ENCODE measurements at places on chromosomes 4 and X.

- no peak for DNase-seq
Observed at GRCh38 chr4:38424151-38424871, 239.7 kb upstream of the KLF3 start.

DNA sequence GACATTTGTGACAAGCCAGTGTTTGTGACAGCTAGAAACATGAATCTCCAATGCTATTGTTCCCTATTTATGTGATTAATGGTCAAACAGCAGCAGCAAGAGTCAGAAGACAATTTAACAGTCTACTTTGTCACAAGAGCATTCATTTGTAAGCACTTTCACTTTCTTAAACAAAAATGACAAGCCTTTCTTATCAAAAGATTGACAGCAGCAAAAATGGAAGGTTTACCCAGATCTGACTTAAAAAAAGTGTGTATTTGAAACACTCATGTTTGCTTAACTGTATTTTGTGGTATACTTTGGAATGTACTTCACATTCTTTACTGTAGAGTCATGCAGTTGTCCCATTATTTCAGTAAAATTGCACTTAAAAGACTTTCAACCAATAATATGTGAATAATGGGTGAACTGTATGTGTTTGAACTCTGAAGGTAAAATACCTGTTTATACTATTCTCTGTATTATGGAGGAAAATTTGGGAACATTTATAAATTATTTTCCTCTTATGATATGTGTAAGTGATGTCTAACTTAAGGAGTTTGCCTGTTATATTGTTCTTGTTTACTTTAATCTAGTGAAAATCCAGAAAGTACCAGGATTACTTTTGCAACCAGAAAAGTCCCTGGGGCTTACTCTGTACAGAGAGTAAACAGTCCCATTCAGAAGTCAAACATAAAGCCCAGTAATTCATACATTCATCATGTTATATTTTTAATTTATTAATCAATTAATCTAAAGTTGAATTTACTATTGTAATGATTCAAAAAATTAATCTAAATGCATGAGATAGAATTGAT lies 314.9 kb upstream of the TRAM1L1 start:
- no peak for DNase-seq

GRCh38 chr4:11743976-11744375 lies 315.3 kb upstream of the HS3ST1 start:
- DNase-seq, result no peak

GRCh38 chrX:15202454-15203177 lies 67.3 kb downstream of the ASB9 start:
- DNase-seq, result no peak

GRCh38 chrX:49278081-49278480 lies 8.5 kb downstream of the PPP1R3F start:
- DNase-seq, result no peak

- DNase-seq, result no peak
Observed at GRCh38 chrX:148380107-148380506, 120.3 kb upstream of the AFF2 start.

GRCh38 chrX:70470850-70471289 lies 26.2 kb downstream of the DLG3 start:
- no peak for DNase-seq

- DNase-seq, result no peak
Observed at GRCh38 chrX:9853307-9853706, 67.1 kb downstream of the SHROOM2 start.

DNA sequence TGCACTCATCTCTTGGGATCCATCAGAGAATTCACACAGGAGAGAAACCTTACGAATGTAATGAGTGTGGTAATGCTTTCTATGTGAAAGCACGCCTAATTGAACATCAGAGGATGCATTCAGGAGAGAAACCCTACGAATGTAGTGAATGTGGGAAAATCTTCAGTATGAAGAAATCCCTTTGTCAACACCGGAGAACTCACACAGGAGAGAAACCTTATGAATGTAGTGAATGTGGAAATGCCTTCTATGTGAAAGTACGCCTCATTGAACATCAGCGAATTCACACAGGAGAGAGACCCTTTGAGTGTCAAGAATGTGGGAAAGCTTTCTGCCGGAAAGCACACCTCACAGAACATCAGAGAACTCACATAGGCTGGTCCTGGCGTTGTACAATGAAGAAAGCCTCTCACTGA lies 42.8 kb downstream of the ZNF157 start:
- DNase-seq, result no peak

DNA sequence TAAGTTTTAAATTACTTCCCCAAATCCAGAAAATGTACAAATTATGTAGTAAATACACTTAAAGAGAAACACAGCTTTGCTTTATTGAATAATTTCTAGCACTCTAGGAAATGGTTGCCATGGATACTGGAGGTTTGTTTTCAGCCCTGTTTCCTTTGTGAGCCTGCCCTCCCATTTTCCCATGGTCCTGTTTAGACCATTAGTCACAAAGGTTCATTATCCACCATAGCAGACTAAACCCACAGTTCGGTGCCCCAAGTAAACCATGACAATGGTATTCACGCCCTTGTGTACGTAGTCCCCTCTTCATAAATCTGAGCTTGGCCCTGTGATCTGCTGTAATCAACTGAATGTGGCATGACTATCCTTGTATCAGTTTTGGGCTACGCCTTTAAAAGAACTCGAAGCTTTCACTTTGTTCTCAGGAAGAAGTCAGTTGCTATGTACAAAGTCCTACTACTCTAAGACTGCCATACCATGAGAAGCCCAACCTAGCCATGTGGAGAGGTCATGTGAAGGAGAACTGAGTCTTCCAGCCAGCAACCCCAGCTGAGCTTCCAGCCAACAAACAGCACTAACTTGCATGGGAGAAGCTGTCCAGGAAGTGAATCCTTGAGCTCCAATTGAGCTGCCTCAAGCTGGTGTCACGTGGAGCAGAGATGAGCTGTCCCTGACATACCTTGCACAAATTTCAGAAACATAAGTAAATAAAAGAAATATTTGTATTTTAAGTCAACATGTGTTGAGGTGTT lies 300.4 kb downstream of the LDB2 start:
- no peak for DNase-seq

DNA sequence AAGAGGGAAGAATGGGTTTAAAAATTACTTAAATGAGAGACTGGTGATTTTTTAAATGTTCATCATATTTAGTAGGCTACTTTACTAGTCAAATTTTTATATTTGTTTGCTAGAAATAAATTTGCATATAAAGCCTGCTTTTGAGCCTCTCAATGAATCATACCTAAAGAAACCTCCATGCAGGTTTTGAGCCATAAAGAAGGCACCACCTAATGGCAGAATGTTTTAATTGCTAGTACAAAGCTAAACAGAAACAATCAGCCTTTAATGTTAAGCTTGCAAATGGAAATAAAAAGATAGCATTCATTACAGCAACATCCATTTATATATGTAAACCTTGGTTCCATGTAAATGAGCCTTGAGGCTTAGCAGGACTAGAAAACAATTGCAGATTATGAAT lies 989.7 kb downstream of the CCSER1 start:
- no peak for DNase-seq

DNA sequence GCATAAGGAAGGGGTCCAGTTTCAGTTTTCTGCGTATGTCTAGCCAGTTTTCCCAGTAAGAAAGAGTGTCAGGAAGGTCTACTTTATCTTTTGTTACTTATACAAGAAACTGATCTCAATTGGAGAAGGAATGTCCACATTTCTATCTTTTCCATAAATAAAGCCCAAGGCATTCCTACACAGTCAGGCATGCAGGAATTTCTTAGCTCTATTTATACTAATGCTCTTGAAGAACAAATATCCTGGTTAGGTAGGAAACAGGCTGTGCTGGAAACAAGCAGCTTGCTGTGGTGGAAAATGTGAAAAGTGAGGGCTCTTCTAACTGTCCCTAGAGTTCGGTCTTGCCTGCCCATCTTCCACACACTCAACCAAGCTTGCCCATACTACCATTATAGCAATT lies 37.9 kb upstream of the PITX2 start:
- DNase-seq, result no peak

GRCh38 chrX:108064613-108065012 lies 19.7 kb downstream of the VSIG1 start:
- DNase-seq, result no peak

DNA sequence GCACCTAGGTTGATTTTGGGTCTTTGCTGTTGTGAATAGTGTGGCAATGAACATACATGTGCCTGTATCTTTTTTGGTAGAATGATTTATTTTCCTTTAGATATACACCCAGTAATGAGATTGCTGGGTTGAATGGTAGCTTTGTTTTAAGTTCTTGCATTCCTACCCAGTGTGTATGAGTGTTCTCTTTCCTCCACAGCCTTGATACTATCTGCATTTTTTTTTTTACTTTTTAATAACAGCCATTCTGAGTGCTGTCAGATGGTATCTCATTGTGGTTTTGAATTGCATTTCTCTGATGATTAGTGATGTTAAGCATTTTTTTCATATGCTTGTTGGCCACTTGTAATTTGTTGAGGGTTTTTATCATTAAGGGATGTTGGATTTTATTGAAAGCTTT lies 351.8 kb upstream of the GNPDA2 start:
- DNase-seq, result no peak

- no peak for DNase-seq
Observed at GRCh38 chr4:184318852-184319251, 101.2 kb upstream of the ENPP6 start.

- no peak for DNase-seq
Observed at GRCh38 chrX:153447581-153447960, 1.7 kb upstream of the TREX2 start.

- DNase-seq, result no peak
Observed at GRCh38 chr4:55539658-55540057, 7.1 kb downstream of the CLOCK start.

DNA sequence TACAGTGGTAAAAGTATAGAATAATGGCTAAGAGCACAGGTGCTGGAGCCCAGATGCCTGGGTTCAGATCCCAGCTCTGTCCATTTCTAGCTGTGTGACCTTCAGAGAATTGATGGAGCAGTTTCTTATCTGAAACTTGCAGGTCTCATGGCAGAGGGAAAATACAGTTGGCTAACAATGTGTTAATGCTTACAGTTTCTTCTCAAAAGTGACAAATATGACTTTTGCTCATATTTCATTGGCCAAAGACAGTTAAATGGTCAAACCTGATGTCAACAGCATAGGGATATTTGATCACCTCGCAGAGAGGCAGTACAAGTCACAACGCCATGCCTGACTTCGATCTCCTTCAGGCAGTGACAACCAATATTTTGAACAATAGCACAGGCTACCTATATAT lies 60.2 kb upstream of the LCORL start:
- DNase-seq, result no peak

GRCh38 chr4:112855058-112855457 lies 194.4 kb upstream of the ANK2 start:
- DNase-seq, result no peak

DNA sequence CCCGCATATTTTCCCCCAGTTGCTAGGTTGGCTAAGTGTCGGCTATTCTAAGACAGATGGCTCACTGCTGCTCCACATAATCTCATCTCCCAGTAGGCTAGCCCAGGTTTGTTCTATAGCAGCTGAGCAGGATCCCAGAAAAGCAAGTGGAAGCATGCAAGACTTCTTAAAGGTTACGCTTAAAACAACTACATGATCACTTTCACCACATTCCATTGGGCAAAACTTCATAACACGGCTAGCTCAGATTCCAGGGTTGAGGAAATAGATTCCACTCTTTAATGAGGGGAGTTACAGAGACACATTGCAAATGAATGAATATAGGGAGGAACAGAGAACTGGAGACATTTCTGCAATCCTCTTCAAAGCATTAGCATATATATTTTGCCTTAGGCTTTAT lies 12.9 kb upstream of the RAB33B start:
- DNase-seq, result no peak

DNA sequence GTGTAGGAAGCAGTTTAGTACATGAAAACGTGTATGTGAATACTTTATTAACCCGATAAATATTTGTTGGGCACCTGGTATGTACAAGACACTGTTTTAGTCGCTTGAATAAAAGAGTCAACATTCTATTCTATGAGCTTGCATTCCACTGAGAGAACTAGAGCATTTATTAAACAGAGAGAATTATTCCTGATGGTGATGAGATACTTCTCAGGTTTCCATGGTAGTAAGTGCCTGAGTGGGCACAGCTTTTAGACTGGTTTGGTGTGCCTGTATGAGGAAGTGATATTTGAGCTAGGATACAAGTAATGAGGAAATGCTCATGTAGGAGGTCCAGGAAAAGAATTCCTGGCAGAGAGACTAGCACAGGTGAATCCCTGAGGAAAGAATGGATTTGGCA lies 94.2 kb downstream of the ATP10D start:
- no peak for DNase-seq

GRCh38 chr4:39205000-39205399 lies 22.7 kb downstream of the WDR19 start:
- DNase-seq, result no peak

DNA sequence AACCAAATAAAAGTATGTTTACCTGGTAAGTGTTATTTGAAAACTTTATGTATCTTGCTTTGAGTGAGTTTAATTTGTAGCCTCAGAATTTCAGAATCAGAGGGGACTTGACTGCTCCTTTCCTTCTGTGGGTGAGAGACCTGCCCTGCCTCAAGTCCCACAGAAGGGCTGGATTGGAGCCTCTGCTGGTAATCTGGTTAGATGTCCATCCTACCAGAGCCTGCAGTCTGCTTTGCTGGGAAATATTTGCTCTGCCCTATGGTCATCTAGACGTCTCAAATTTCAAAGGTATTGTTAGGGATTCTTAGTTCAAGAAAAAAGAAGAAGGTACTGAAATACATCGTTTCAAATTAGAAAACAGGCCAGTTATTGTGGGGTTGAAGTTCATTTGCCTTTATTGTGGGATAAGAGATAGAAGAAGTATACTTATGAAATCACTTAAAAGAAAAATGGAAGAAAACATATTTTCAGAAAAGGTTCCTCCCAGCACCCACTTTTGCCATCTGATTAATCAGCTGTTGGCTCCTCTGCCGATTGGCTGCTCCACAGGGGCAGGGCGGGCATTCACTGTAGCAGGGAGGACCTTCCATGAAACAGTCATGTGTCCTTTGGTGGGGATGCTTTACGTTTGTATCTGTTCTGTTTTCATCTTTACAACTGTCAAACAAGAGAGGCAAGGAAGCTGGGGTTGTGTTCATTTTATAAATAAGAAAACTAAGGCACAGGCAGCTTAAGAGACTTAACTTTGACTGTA lies 73.3 kb upstream of the TLR2 start:
- no peak for DNase-seq

DNA sequence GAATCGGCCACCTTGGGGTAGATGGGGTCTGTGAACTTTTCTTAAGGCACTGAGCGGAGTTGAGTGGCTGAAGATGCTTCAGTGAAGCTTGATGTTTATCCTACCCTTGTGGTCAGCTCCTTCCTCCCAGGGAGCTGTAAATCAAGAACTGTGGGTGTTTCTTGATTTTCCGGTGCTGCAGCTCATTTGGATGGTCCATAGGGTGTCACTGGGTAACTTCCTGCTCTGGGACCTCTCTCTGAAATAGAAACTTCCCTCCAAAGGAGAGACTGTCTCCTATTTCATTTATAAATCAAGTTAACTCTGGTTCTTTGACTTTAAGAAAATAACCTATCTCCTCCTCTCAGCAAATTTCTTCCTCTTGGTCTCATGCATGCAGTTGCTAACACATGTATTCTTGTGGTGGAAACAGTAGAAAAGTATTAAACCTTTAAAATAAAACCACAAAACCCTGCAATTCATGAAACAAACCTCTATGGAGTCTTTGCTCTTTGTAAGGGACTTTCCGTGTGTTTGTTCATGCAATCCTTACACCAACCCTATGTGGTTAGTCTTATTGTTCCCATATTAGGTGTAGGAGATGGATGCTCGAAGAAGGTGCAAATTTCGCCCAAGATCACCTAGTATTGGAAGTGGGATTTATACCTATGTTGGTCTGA lies 110.3 kb downstream of the SHROOM3 start:
- DNase-seq, result no peak

- DNase-seq, result no peak
Observed at GRCh38 chr4:90120037-90120436, 7.2 kb upstream of the CCSER1 start.

Measured in stimulated activated CD4-positive, alpha-beta T cell treated with anti-CD3 and anti-CD28 coated beads, Interleukin-4, amount 100 ng/mL, for 4 hours (primary cell).